ENCODE measurements at places on chromosomes 1 and 21.
A peak's percentile ranks its signal among the peaks of the same experiment; 100 is the strongest.

DNA sequence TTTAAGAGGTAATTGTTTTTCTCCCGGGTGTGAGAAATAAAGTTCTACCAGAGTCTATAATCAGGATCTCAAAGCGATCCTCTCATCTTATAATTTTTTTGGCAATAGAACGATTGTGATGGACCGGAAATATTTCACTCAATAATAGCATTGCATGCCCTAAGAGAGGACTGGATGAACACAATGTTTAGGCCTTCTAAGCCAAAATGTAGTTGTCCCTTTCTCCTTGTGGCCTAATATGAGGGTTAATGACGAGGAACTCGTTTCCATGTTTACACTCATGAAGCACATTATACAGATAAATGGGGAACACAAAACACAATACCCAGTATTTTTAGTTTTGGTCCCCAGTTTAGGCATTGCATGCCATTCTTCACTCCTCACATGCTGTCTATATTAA is 5.9 kb downstream of the TBX15 start:
- no peak for DNase-seq

DNA sequence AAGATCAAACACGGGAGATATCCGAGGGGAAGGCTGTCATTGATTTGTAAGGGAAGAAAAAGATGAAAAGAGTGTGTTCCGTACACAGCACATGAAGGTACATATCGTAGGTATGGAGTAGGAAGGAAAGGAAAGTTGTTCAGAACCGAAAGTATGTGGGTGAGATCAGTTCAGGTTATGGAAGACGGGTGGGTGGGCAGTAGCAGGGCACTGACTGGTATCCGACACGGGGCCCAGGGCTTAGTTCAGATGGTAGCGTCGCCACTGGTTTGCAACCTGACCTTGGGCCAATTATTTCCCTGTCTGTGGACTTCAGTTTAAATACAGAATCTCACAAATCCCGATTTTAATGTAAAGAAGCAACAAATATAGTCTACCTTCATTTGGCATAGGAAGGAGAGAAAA is 27.8 kb upstream of the A3GALT2 start:
- DNase-seq: no peak

GRCh38 chr1:24641646-24642151 is 1.4 kb upstream of the SRRM1 start:
- DNase-seq: no peak

GRCh38 chr1:164660775-164661174 is 101.8 kb downstream of the PBX1 start:
- no peak for DNase-seq

GRCh38 chr1:181129771-181130606 is 41.5 kb downstream of the IER5 start:
- no peak for DNase-seq

GRCh38 chr1:186627019-186627418 is 53.2 kb downstream of the PTGS2 start:
- no peak for DNase-seq

- DNase-seq: no peak
Measured at GRCh38 chr1:172895050-172895460, 155.7 kb downstream of the TNFSF18 start.

DNA sequence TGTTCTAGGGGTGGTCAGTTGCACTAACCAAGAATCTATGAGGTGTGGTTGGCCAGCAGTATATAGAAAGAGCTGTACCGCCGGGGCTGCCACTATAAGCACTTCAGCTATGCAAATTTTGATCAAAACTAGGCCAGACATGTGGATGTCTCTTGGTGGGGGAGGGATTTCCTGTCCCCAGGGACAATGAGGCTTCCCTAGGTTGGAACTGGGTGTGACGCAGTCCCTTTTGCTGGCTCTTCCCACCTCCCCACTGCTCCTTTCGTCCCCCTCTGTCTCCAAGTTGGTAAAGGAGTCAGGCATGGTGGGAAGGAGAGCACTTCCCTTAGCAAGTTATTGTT is 13.6 kb downstream of the SDCCAG8 start:
- no peak for DNase-seq

- no peak for DNase-seq
Measured at GRCh38 chr1:22373252-22373651, 78.4 kb upstream of the ZBTB40 start.

DNA sequence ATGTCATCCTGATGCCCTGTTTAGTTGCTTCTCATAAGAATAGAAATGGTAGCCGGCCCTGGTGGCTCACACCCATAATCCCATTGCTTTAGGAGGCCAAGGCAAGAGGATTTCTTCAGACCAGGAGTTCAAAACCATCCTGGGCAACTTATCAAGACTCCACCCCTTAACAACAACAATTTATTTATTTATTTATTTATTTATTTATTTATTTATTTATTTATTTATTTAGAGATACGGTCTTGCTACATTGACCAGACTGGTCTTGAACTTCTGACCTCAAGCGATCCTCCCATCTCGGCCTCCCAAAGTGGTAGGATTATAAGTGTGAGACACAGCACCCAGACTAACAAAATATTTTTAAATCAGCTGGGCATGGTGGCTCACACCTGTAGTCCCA is 4.0 kb downstream of the MT1HL1 start:
- no peak for DNase-seq

DNA sequence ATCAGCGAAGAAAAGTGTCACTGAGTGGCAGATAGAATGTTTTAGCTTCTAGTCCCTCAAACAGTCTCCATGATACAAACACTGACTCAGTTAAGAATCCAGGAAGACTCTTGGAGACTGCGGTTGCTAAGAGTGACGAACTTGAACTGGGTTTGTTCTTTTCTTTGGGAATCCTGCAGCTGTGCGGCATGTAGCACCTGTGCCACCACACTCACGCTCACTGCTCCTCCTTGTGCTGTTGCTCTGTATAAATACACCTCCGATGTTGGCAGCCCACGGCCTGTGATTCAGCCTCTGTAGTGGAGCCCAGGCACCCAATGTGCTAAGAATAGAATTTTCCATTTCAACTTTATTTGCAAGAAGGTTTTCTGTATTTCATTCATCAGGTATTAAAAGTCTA is 5.5 kb upstream of the PPIE start:
- no peak for DNase-seq

- DNase-seq: peak; percentile 25
Measured at GRCh38 chr21:37700641-37701202, 215.5 kb downstream of the KCNJ6 start.

GRCh38 chr1:43706598-43707189 is 642 bp upstream of the ST3GAL3 start:
- no peak for DNase-seq

DNA sequence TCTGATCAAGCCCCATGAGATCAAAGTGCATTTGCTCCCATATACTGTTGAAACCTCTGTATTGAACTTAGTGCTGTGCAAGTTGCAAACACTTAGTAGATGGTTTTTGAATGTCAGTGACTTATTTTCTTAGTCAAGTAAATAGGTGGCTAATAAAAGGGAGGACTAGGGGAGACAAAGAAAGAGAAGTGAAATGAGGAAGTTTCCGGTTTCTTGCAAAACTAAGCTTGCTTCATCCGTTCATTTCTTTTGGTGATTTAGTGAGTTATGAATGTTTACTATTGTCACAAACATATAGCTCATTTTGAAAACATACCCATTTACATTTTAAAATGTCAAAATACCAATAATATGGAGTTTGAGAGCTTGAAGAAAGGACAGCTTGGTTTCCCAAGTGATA is 23.0 kb downstream of the ADAMTS5 start:
- DNase-seq: no peak

- no peak for DNase-seq
Measured at GRCh38 chr1:161098210-161099068, at the start of gene KLHDC9. Gene KLHDC9, plus strand, starts transcription at chr1:161098361. Its CDS starts 175 bp downstream, at chr1:161098536.

Data from brain pericyte (primary cell).